ENCODE measurements at places on chromosomes 2 and 18.

- no peak for DNase-seq
Observed at GRCh38 chr2:230922951-230923717, 1.9 kb downstream of the GPR55 start.

- DNase-seq: no peak
Observed at GRCh38 chr18:55811925-55812324, 223.9 kb upstream of the TCF4 start.

DNA sequence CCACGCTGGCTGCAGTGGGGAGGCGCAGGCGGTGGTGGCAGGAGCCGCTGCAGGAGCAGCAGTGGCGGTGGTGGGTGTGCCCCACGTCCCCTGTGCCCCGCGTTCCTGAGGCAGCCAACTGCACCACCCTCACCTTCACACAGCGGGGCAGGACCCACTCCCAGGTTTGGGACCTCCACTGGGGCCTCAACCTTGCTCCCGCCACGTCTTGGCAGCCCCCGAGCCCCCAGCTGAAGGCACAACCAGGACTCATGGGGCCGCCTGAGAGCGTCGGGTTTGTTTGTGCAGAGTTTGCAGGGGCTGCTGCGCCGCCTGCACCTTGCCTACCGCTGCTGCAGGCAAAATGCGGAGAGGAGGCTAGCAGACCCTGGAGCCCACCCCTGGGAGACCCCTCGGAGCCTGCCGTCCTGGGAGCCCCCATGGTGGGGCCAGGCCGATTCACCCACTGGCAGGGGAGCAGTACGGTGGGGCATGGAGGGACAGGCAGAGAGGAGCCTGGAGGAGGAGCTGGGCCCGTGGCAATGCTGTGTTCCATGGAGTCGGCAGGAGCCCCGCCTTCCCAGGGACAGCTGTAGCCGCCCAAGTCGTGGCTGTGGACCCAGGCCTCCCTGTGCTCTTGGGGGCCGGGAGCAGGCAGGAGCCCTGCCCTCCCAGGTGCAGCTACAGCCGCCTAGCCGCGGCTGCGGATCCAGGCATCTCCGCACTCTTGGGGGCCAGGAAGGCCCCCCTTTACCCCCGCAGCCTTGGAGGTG lies 14.7 kb upstream of the EML6 start:
- no peak for DNase-seq

GRCh38 chr2:88100489-88100858 lies 27.4 kb downstream of the FABP1 start:
- no peak for DNase-seq

DNA sequence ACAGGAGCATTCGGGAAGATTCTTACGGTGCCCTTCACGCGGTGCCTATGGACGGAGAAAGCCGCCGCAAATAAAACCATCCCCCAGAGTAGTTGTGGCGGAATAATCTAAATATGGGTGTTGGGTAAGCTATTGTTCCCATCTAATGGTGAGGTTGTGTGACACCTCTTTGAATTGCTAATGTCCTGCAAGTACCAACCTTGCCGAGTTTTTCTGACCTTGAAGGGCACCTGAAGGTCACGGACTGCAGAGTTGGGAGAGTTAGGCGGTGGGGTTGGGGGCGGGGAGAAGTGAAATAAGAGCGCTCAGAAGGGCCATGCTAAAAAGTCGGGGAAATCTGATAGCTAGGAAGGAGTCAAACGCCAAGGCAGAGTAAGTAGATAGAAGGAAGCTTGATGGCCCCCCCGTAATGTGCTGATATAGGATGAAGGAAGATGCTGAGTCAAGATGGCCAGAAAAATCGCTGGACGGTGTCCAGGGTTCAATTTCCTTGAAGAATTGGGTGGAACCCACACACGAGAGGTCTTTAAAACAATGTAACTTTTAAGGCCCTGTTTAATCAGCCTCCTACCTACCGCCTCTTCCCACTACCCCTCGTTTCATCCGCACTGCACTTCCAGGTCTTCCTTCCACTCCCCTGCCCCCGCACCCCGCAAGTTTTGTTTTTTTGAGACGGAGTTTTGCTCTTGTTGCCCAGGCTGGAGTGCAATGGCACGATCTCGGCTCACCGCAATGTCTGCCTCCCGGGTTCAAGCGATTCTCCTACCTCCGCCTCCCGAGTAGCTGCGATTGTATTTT lies 600 bp downstream of the KATNAL2 start:
- no peak for DNase-seq

DNA sequence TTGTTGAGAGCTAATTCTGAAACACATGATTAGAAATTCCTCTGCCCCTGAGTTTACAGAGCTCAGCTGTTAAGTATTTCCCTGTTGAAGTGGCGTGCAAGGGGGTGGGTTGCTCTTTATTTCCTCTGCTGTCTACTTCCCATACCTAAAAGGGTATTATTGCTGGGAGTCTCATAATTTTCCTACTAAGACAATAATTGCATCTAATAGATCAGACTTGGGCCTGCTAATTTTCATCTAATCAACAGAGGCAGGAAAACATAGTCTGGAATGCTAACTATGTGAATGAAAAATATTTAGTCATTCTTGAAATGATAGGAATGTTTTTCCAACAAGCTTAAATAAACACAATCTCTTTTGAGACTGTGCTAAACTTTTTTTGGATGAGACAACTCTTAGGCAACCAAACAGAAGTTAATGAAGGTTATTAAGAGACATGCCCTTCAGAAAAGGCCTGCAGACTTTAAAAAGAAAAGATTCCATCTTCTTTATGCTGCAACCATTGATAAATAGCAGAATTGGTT lies 111.4 kb downstream of the FEZ2 start:
- no peak for DNase-seq

DNA sequence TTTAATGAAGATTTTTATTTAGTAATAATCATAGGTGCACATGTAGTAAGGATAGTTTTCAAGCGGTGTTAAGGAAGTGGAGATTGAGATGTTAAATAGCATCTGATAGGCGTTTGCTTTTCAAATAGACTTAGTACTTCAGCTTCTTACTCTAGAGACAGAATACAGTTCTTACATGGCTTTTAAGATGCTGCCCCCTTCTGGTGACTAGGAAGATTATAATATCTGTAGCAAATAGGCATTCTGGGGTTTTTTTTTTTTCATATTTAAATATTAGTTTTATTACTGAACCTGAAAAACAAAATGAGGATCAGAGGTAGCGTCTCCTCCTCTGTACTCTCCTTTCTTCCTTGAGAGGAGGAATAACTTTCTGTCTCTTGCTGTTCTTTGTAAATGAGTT lies 100.2 kb downstream of the AGAP1 start:
- peak; percentile 63 for DNase-seq

GRCh38 chr2:186884587-186884986 lies 35.6 kb upstream of the ZSWIM2 start:
- DNase-seq: no peak

- DNase-seq: no peak
Observed at GRCh38 chr18:50793641-50794565, 25.9 kb downstream of the MRO start.

All from hematopoietic multipotent progenitor cell treated with erythropoietin and hydrocortisone succinate and interleukin-3 and kit ligand, for 17 days (in vitro differentiated cells).